Peyer's patch (tissue), 4 donors: ENCODE measurements at places on chromosomes 16 and 17. TPM values are rescaled to one million over a fixed set of nuclear protein-coding genes. Genes with fewer than 3 reads are reported as not detected.

DNA sequence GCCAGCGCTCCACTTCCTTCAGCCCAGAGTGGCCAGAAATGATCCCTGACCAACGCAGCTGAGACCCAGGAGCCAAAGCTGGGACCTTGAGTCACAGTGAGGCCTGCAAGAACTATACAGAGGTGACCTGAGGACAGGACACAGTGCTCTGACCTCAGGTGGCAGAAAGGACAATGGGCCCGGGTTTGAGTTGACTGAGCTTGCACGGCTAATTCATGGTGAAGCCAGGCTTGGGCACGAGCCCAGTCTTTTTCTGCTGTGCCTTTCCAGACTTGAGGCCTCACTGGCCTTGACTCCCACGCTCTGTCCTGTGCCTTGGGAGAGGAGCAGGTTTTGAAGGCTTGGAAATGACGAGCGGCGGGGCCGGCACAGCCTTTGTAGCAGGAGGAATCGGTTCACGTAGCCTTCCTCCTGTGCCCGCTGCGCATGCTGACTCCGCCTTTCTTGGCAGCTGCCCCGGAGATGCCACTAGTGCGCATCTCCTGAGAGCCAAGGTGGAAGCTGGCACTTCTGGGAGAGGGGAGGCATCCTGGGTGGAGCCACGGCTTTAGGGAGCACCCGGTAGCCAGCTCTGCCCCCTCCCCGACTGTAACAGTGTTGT lies 34.9 kb downstream of the NDEL1 start:
- DNase-seq = peak; percentile 46
- no peaks in the 10 kb centered on the region for H3K4me1 ChIP-seq
- H3K27me3 ChIP-seq = no peaks in the 10 kb centered on the region
- no peaks in the 10 kb centered on the region for H3K36me3 ChIP-seq
- no peak overlapping the region for H3K4me3 ChIP-seq

- H3K36me3 ChIP-seq = no peaks in the 10 kb centered on the region
- DNase-seq = no peak
- H3K27me3 ChIP-seq = no peaks in the 10 kb centered on the region
- H3K4me3 ChIP-seq = no peak overlapping the region
- H3K27ac ChIP-seq = no peak overlapping the region
Observed at GRCh38 chr16:54883358-54883757, 47.3 kb upstream of the IRX5 start.

DNA sequence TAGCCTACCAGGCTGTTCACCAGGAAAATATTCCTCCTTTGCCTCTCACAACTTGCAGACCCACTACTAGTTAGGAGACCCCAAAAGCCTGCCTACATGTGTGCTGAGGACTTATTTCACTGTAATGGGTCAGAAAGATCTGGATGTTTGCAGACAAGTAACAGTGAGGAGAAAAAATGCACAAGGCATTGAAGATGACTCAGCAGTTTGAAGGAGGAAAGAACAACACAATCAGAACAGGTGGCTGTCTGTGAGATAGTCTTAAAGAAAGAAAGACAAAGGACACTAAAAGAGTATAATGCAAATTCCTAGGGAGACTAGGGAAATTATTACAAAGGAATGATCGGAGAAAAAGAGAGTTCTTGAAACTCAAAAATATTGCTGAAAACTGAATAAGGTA lies 69.0 kb downstream of the ANKFN1 start:
- no peak overlapping the region for H3K4me3 ChIP-seq
- H3K27ac ChIP-seq = no peak overlapping the region
- no peaks in the 10 kb centered on the region for H3K27me3 ChIP-seq
- H3K36me3 ChIP-seq = no peaks in the 10 kb centered on the region
- no peak for DNase-seq
- no peaks in the 10 kb centered on the region for H3K4me1 ChIP-seq

DNA sequence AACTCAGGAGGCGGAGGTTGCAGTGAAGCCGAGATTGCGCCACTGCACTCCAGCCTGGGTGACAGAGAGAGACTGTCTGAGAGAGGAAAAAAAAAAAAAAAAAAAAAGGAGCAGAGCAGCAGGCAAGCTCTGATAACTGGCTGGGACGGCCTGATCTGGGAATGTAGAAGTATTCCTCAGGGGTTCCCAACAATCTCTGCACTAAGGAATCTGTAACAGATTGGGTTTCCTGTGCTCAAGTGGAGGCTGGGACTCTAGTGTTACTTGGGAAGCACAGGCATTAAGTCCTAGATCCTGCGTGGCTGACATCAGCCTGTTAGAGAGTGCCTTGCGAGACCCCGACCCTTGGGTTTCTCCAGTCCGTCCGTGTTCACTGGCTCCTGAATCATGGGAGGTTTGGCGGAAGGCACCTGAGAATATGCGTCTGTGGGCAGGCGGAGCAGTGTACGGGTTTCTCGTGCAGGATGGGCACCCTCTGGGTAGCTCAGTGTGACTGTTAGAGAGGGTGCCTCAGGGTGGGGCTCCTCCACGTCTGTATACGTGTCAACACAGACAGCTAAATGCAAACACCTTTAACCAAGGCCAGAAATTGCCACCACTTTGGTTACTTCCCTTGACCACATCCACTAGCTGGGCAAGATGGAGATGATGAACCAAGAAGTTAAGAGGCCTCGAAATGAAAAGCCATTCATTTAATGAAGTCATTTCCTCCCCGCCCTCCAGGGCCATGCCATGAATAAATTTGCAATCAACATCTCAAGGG lies 174.9 kb upstream of the RPL38 start:
- no peak overlapping the region for H3K27ac ChIP-seq
- H3K27me3 ChIP-seq = no peaks in the 10 kb centered on the region
- no peaks in the 10 kb centered on the region for H3K4me1 ChIP-seq
- H3K4me3 ChIP-seq = no peak overlapping the region

DNA sequence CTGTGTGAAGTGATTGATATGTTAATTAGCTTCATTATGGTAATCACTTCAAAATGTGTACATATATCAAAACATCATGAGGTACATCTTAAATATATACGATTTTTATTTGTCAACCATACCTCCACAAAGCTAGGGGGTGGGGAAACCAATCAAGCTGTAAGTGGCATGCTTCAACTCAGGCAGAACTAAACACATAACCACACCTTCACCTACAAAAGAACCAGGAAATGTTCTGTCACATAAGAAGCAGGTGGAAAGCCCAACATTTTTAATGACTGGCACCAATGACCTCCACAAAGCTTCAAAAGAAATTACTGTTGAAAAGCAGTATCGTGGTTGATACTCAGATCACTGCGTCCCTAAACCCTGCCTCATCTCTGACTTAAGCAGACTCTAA lies 867.7 kb upstream of the EEF2KMT start:
- no peaks in the 10 kb centered on the region for H3K27me3 ChIP-seq
- H3K4me3 ChIP-seq = no peak overlapping the region
- H3K36me3 ChIP-seq = no peaks in the 10 kb centered on the region

GRCh38 chr17:1714427-1714979 lies 4.3 kb upstream of the TLCD2 start:
- peaks cover 6% of the 10 kb centered on the region for H3K4me1 ChIP-seq
- H3K36me3 ChIP-seq = no peaks in the 10 kb centered on the region
- no peaks in the 10 kb centered on the region for H3K27me3 ChIP-seq
- DNase-seq = peak; percentile 99
- peak overlapping the region; percentile 75 for H3K4me3 ChIP-seq
- H3K27ac ChIP-seq = peak overlapping the region; percentile 99

- no peak overlapping the region for H3K4me3 ChIP-seq
- no peak for DNase-seq
Observed at GRCh38 chr16:52552643-52553042, 5.7 kb upstream of the TOX3 start.

GRCh38 chr16:13997933-13998332 lies 73.2 kb upstream of the MRTFB start:
- no peak overlapping the region for H3K27ac ChIP-seq
- peak; percentile 62 for DNase-seq
- no peaks in the 10 kb centered on the region for H3K36me3 ChIP-seq
- no peak overlapping the region for H3K4me3 ChIP-seq

GRCh38 chr16:52872731-52873130 lies 180.0 kb downstream of the CHD9NB start:
- DNase-seq = no peak
- H3K36me3 ChIP-seq = no peaks in the 10 kb centered on the region
- H3K27me3 ChIP-seq = no peaks in the 10 kb centered on the region
- H3K4me1 ChIP-seq = no peaks in the 10 kb centered on the region

GRCh38 chr17:40541060-40541872 lies 24.0 kb downstream of the CCR7 start:
- H3K27me3 ChIP-seq = no peaks in the 10 kb centered on the region
- no peaks in the 10 kb centered on the region for H3K4me1 ChIP-seq
- no peaks in the 10 kb centered on the region for H3K36me3 ChIP-seq
- H3K27ac ChIP-seq = peak overlapping the region; percentile 65

GRCh38 chr17:66302761-66303626 lies 581 bp downstream of the PRKCA start:
- H3K36me3 ChIP-seq = no peaks in the 10 kb centered on the region
- peaks cover 31% of the 10 kb centered on the region for H3K4me1 ChIP-seq
- peak overlapping the region; percentile 85 for H3K4me3 ChIP-seq

- DNase-seq = peak; percentile 46
- H3K36me3 ChIP-seq = no peaks in the 10 kb centered on the region
- H3K4me3 ChIP-seq = peak overlapping the region; percentile 82
- H3K4me1 ChIP-seq = peaks cover 18% of the 10 kb centered on the region
- no peaks in the 10 kb centered on the region for H3K27me3 ChIP-seq
- peak overlapping the region; percentile 93 for H3K27ac ChIP-seq
Observed at GRCh38 chr17:63447471-63448009, 1.4 kb upstream of the CYB561 start.

DNA sequence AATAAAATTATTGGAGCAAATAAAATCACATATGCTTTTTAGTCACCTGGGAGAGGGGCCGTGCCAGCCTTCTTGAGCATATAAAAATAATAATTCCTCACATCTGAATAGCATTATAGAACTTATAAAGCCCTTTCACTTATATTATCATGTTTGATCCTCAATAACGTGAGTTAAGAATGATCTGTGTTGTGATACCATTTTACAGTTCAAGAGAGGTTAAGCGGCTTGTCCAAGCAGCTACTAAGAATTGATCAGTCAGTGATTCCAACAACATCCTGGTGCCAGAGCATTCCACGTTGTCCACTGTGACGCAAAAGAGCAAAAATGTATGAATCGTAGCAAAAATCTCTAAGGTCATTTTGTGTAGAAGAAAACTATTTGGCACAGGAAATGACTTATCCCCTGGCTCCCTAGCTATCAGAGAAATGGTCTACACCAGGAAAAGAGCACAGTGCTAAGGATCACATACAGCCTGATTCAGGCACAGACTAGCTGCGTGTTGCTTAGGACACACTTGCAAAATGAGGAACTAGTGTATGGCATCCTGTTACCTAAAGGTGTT lies 33.0 kb downstream of the ANKFN1 start:
- H3K27me3 ChIP-seq = no peaks in the 10 kb centered on the region
- H3K27ac ChIP-seq = no peak overlapping the region
- DNase-seq = no peak
- H3K36me3 ChIP-seq = no peaks in the 10 kb centered on the region
- H3K4me1 ChIP-seq = no peaks in the 10 kb centered on the region

DNA sequence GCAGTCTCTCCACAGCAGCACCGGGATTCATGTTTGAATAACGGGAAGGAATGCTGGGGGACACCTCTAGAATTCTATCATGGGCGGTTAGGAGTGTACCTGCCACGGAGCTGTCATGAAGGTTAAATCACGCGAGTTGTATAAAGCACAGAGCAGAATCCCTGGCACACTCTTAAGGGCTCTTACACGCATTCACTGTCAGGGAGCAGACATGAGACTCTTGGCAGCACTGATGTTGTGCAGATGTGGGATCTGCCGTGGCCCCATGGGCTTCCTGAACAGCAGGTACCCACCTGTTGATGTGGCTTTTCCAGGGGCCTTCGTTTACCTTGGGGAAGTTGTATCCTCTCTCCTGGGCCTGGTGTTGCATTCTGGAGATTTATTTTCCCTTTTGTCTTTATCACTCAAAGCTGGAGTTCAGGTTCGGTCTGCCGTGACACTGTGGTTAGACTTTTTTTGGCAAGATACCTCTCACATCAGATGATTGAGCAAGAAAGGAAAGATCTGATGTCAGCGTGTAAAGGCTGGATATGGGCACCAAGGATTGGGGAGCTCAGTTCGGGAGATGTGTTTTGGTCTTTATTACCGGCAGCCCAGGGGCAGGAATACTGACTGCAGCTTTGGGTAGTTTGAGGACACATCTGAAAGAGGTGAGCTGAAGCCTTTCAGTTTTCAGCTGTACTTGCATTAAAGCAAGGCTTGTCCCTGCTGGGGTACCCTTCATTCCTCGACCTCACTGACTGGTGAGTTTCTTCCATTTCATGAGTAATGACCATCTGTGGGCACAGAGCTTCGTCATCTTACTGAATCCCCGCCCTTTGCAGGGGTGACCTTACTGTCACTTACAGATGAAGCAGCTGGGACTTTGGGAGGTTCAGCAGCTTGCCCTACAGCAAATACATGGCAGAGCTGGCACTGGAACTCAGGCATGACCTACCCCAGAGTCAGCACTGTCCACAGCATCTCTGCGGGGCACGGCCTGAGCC lies 19.3 kb downstream of the KNOP1 start:
- no peaks in the 10 kb centered on the region for H3K27me3 ChIP-seq
- DNase-seq = no peak
- peak overlapping the region; percentile 2 for H3K27ac ChIP-seq
- H3K36me3 ChIP-seq = peaks cover 28% of the 10 kb centered on the region

DNA sequence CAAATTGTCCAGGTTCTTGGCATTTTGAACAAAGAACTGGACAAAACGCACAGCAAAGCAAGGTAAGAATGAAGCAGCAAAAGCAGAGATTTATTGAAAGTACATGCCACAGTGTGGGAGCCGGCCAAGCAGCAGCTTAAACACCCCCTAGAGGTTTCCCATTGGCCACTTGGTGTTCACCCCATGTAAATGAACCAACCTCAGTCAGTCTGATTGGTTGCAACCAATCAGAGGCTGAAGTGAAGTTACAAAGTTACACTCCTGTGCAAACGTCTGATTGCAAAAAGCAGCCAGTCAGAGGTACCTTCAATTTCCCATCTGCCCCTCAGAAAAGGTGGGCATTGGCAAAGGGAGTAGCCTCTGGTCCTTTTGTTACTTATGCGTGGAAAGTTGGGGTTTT lies 8.8 kb upstream of the ZNF263 start:
- H3K4me1 ChIP-seq = no peaks in the 10 kb centered on the region
- no peak overlapping the region for H3K27ac ChIP-seq
- H3K4me3 ChIP-seq = no peak overlapping the region
- H3K27me3 ChIP-seq = no peaks in the 10 kb centered on the region

The RAB37 gene
- 3.8 TPM for total RNA-seq

The TBC1D3C gene
- total RNA-seq = not detected

The SMIM36 gene
- total RNA-seq = not detected

The GAS2L2 gene
- total RNA-seq = not detected

The NUPR1 gene
- total RNA-seq = 1.6 TPM

The C16orf92 gene
- total RNA-seq = not detected

The TCAP gene
- 0.53 TPM for total RNA-seq

The MVD gene
- 62.7 TPM for total RNA-seq

The PTX4 gene
- total RNA-seq = not detected
